ENCODE measurements at places on chromosomes 16 and 17.
A peak's percentile ranks its signal among the peaks of the same experiment; 100 is the strongest.

GRCh38 chr16:71610936-71611871 is 14.8 kb upstream of the MARVELD3 start:
- DNase-seq = peak; percentile 76

GRCh38 chr17:48022901-48023300 is 14.7 kb downstream of the COPZ2 start:
- no peak for DNase-seq

GRCh38 chr16:569445-570254 is at the start of gene PIGQ:
Gene PIGQ, plus strand, starts transcription at chr16:569968. Its CDS starts 4,107 bp downstream, at chr16:574075.
- DNase-seq = peak; percentile 63

GRCh38 chr17:21376759-21377690 is 868 bp downstream of the KCNJ12 start:
- DNase-seq = no peak

DNA sequence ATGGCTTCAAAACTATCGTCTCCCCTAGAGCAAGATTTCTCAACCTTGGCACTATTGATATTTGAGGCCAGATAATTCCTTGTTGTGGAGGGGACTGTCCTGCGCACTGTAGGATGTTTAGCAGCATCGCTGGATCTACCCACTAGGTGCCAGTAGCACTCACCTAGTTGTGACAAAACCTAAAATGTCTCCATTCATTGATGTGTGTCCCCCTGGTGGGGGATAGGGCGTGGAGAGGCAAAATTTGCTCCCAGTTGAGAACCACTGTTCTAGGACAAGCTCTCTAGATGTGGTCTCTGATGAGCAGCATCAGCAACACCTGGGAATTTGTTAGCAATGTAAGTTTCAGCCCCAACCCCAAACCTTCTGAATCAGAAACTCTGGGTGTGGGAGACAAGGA is 259.0 kb downstream of the XYLT1 start:
- no peak for DNase-seq

DNA sequence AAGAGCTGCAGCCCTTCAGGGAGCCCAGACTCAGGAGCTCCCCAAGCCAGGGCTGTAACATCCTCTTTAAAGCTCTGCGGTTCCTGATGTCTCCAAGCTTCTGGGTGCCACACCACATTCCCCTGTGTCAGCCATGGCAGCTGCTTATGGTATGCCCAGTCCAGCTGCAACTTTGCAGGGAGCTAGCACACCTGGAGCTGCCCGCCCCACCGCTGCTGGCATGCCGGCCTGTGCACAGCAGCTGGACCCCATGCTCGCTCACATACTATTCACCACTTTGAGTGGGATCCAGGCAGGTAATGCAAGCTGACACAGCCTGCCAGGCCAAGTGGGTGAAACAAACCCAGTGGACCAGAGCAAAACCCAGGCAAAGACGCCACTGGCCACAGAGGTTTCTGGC is 305.6 kb upstream of the AXIN2 start:
- DNase-seq = no peak

GRCh38 chr16:7090628-7091115 is 242.0 kb upstream of the RBFOX1 start:
- DNase-seq = no peak

- no peak for DNase-seq
Measured at GRCh38 chr17:65544672-65545071, 16.8 kb downstream of the AXIN2 start.

- no peak for DNase-seq
Measured at GRCh38 chr16:55078699-55079410, 148.2 kb downstream of the IRX5 start.

DNA sequence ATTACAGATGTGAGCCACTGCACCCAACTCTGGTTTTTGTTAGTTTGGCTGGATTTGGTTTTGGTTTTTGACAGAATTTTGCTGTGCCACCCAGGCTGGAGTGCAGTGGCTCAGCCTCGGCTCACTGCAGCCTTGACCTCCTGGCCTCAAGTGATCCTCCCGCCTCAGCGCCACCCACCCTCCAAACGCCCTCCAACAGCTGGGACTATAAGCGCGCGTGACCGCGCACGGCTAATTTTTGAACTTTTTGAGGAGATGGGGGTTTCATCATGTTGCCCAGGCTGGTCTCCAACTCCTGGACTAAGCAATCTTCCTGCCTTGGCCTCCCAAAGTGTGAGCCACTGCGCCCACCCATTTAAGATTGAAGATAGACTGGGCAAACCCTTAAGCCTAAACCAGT is 84.4 kb upstream of the RPRML start:
- DNase-seq = no peak

DNA sequence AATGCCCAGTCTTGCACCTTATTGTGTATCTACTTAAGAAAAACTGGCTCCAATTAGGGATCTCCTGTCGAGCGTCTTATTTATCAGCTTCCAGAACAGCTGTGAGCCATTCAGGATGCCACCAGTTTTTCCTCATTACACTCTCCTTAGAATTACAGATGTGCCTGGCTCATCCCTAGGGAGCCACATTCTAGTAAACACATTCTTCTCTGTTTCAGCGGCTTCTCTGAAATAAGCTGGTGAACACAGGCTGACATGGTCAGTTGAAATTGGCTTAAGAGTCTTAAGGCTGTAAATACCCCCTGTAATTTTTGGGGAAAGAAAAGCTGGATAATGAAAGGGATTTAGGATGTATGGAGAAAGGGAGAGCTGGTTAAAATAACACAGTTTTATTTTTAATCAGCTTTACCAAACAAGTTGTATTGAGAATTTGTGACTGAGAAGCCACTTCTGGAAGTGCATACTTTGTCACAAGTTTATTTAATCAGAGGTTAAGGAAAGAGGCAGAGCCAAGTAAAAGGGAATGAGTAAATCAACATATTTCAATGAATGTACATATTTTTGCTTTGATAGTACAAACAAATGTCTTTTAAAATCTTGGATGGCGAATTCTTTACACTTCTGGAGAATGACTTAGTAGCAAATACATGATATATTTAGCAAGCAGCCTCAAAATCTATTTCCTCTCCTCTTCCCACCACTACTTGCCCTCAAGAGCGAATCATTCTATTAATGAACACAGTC is 562.0 kb upstream of the GOT2 start:
- no peak for DNase-seq

Measured in stimulated activated CD8-positive, alpha-beta memory T cell treated with anti-CD3 and anti-CD28 coated beads, Interleukin-15, amount 100 ng/mL, for 24 hours (primary cell).